ENCODE measurements at places on chromosomes 16 and 17. TPM values are rescaled to one million over a fixed set of nuclear protein-coding genes. Genes with fewer than 3 reads are reported as not detected.

TP53TG3B gene
- not detected for total RNA-seq

TMEM256 gene
- total RNA-seq, result 59.6 TPM

OR1F1 gene
- total RNA-seq, result not detected

AP2B1 gene
- 150 TPM for total RNA-seq

SMIM22 gene
- total RNA-seq, result not detected

TPSD1 gene
- not detected for total RNA-seq

ZG16 gene
- 0.07 TPM for total RNA-seq

DDX19B gene
- 18.9 TPM for total RNA-seq

KRTAP17-1 gene
- not detected for total RNA-seq

SULT1A3 gene
- total RNA-seq, result 12.5 TPM

SLC13A2 gene
- total RNA-seq, result not detected

P2RX5 gene
- total RNA-seq, result 0.15 TPM

LGALS9B gene
- not detected for total RNA-seq

RNF222 gene
- not detected for total RNA-seq

FBXW10B gene
- total RNA-seq, result not detected

CDRT15 gene
- total RNA-seq, result not detected

BRIP1 gene
- 0.77 TPM for total RNA-seq

PERCC1 gene
- 0.62 TPM for total RNA-seq

CPHXL2 gene
- total RNA-seq, result not detected

ITGB3 gene
- 1.7 TPM for total RNA-seq

EFCAB5 gene
- total RNA-seq, result not detected

Data from ovary (tissue), 10 donors.